ENCODE measurements at places on chromosomes 13 and 19.

DNA sequence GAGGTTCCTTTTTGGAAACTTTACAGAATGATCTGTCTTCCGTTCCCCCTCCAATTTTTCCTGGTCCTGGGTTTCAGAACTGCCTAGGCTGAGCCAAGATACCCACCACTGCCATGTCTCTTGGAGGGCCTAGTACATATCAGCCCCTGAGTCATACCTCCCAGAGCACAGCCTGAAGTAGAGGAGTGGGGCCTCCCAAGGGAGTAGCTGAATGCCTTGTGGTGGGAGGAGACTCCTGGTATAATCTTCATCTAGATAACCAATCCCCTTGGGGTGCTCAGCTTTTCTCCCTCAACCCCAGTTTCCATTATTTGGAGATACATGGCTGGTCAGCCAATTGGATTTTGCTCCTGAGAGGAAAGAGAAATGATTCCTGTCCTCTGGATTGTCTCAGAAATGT is 30.3 kb downstream of the ZNF763 start:
- no peak for DNase-seq

DNA sequence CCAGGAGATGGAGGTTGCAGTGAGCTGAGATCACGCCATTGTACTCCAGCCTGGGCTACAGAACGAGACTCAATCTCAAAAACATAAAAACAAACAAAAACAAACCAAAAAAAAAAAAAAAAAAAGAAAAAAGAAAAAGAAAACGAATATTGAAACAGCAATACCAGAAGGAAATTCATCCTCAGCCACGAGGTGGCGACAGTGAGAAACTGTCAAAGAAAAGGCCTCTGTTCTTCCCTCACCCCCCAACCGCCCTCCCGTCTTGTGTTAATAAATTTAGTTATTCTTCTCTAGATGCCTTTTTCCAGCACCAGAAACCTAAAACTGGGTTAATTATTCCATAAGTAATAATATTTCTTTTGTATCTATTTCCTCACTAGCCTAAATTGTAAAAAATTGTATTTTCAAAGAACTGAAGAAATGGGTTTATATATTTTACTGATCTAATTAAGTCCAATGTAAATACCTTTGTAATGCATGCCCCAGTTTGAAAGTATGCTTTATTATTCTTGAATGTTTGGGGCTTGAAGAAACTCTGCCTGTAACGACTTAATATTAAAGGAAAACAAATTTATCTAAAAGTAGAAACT is 38.6 kb downstream of the LIG4 start:
- peak; percentile 7 for DNase-seq

- no peak for DNase-seq
These were observed 172.3 kb downstream of the DIAPH3 start for GRCh38 chr13:59991395-59991794.

GRCh38 chr13:96527497-96527896 is 437.6 kb downstream of the HS6ST3 start:
- DNase-seq: no peak

DNA sequence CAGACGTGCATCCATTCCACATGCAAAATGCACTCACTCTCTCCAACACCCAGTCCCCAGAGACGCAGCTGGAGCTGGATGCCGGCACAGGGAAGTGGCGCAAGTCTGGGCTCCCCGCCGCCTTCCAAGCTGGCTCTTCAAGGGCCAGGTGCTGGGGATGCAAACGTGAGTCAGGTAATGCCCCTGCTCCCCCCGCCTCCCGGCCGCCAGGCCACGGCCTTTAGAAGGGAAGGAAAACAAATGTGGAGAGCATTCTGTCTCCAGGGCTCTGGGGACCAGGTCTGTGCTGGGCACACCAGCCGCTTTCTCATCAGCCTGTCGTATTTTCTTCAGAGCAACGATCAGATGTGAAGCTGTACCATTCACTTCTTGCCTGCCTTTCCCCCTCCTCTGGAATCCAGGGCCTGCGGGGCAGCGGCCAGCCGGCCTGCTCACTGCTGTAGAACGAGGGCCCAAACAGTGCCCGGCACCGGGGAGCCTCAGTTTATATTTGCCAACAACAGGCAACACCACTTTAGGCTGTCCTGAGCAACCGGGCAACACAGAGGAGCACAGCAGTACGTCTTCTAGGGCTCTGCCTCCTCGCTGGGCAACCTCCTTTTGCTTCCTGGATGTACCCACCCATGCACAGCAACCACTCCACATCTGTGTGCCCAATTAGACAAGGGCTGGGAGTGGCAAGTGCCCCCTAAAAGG is 3.8 kb downstream of the RAB20 start:
- DNase-seq: no peak

- no peak for DNase-seq
These were observed 110.2 kb upstream of the SPATA13 start for GRCh38 chr13:24050292-24050711.

DNA sequence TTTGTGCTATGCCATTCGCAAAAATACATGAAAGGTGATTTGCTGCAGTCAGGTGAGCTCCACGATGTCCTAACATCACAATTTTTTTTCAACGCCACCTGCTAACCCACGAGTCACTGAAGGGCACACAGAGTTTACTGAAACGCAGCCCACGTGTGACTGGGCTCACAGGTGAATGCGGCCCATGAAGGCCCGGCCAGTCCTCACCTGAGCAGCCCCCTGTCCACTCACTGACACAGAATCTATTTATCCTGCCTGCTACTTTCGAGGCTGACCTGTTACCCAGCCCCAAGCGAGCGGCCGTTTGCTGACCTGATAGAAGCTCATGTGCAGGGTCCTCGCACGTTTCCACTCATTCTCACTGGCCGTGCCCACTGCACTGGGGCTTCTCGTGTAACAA is 121.9 kb upstream of the SOX1 start:
- no peak for DNase-seq

DNA sequence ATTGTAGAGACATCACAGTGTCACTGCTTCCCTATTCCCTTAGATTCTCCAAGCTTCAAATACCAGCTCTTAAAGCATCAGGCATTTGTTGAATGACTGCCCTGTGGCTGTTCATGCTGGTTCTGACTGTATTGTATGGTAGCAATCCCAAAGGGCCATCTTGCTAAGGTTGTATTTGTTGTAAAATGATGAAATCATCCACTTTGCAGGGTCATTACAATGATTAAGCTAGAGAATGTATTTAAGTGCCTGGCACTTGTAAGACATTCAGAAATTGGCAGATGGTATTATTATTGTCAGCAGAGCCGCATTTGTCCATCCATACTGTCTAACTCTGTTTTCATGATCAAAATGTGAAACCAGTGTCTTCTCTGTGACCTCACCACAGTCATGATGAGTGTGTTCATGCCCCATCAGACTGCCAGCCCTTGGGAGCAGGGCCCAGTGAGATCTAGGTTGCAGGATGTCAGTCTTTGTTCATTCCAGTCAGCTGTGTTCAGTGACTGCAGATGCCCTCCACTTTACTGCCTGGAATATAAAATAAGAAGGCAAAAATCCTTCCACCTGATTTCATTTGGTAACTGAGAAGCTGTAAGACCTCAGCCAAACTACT is 86.1 kb downstream of the DHRS12 start:
- no peak for DNase-seq

GRCh38 chr19:367561-367960 is 23.0 kb upstream of the MIER2 start:
- no peak for DNase-seq

DNA sequence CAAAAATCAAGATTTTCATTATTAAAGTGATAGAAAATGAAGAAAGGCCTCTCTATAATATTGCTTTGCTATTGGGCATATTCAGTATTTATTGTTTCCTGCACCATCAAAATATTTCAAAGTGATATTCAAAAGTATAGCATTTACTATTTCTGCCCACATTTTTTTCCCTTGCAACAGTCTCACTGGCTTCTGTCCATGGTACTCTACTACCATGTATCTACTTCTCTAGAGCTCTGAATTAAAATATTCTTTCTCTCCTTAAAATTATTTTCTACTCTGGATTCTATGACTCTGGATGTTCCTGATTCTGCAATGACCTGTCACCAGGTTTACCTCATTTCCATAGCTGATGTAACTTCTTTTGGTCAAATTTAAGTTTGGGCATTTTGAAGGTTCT is 1508.3 kb upstream of the PRR20A start:
- DNase-seq: no peak

DNA sequence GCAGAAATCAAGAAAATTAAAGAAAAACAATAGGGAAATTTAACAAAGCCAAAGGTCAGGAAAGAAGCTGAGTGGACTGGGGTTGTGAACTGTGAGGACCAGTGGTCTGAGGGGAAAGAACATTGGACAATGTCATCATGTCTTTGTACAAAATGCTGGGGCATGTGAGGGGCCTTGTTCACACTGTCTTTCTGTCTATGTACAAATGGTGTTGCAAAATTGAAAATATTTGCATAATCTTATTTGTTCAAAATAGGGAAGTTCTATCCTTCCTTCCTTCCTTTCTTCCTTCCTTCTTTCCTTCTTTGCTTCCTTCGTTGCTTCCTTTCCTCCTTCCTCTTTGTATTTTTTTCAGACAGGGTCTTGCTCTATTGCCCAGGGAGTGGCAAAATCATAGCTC is 79.2 kb upstream of the SCEL start:
- DNase-seq: no peak

DNA sequence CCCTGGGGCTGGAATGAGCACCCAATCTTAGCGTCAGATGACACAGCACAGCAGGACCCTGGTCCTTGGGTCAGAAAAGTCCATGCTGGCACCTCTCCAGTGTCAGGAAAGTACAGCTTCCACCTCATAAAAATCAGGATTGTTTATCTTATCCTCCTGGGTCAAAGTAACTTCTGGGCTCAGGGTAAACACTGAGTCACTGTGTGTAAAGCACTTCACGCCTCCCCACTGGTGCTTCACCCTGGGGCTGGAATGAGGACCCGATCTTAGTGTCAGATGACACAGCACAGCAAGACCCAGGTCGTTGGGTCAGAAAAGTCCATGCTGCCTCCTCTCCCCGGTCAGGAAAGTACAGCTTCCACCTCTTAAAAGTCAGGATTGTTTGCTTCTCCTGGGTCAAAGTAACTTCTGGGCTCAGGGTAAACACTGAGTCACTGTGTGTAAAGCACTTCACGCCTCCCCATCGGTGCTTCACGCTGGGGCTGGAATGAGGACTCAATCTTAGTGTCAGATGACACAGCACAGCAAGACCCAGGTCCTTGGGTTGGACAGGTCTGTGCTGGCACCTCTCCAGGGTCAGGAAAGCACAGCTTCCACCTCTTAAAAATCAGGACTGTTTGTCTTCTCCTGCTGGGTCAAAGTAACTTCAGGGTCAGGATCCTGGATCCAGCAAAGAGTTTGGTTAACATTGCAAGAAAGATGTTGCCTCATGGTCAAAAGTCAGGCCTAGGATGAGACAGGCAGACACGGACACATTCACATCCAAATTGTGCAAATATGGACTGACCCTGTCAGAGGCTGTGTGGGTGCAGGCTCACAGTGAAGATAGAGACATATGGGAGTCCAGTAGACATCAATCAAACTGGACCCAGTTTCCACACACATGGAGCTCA is 39.2 kb upstream of the CYP2A7 start:
- DNase-seq: no peak

DNA sequence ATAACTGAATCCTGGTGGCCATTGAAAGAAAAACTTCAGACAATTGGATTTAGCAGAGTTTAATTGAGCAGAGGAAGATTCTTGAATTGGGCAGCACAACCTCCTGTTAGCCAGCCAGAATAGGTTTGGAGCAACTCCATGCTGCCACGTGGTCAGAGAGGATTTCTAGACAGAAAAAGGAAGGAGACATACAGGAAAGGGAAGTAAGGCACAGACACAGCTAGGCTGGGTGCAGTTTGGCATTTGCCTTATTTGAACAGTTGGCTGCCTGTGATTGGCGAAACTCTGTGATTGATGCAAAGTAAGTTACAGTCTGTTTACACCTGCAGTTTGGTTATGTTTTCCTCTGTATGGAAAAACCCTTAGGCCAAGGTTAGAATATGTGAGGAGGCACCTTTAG is 85.8 kb upstream of the SPATA13 start:
- DNase-seq: no peak

DNA sequence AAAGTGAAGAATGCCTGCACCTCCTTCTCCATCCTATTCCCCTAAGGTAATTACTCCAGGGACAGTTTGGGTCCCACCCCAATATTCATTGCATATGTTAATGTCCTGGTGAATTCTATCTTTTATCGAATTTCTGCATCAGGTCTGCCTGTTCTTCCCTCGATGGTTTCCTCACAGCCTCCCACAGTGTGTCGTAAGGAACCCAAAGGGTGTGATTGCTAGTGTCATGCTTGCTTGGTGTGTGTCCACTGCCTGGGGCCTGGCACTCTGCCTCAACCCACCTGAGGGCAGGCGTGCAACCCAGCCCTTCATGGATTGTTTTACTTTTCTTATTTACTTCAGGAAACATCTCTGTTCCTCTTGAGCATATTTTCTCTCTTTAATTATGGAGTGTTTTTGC is 60.2 kb upstream of the CYSLTR2 start:
- no peak for DNase-seq

- no peak for DNase-seq
These were observed 2.0 kb upstream of the KLF12 start for GRCh38 chr13:74136084-74136658.

DNA sequence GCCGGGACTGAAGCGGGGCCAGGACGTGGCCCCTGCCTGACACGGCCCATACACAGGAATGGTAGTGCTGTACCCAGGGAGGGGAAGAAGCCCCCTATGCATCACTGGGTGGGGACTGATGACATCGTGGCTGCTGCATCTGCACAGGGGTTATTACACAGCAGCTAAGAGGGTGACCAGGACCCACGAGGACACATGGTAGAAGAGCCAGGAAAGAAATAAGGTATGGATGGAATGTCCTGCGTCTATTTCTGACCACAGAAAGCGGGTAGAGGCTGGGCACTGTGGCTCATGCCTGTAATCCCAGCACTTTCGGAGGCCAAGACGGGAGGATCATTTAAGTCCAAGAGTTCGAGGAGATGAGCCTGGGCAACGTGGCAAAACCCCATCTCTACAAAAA is 24.1 kb downstream of the DCAF15 start:
- DNase-seq: no peak

- no peak for DNase-seq
These were observed 60.9 kb downstream of the LIG4 start for GRCh38 chr13:108154421-108154858.

GRCh38 chr13:40329781-40330485 is 336.5 kb downstream of the FOXO1 start:
- DNase-seq: no peak

- DNase-seq: no peak
These were observed 37.6 kb upstream of the NANOS3 start for GRCh38 chr19:13839130-13839937.

DNA sequence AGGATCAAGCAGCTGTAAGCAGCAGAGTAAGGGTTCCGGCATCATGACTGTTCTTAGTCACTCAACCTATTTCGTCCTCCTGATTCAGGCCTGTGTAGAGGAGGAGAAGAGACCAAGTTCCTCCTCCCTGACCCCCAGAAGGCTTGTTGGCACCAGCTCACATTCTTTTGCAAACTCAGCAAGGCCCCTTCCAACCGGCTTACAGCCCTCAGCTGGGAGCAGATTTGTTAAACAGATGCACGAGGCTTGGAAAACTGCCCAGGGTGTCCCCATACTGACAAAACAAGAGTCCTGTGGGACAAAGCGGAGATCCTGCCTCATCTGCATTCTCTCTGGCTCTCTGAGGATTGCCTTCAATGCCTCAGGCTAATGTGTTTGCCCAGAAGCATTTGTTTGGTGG is 113.2 kb upstream of the SOX21 start:
- DNase-seq: peak; percentile 91

Data from iPS DF 19.7 (cell line).